ENCODE measurements at places on chromosomes 13 and 19. TPM values are rescaled to one million over a fixed set of nuclear protein-coding genes. Genes with fewer than 3 reads are reported as not detected.
A peak's percentile ranks its signal among the peaks of the same experiment; 100 is the strongest.

The CCDC70 gene
- not detected for total RNA-seq

GRCh38 chr19:37513397-37513796, 6.7 kb downstream of the ZNF793 start:
- DNase-seq, result no peak

- DNase-seq, result no peak
These were observed 3.0 kb upstream of the SLC6A16 start for GRCh38 chr19:49327878-49328544.

DNA sequence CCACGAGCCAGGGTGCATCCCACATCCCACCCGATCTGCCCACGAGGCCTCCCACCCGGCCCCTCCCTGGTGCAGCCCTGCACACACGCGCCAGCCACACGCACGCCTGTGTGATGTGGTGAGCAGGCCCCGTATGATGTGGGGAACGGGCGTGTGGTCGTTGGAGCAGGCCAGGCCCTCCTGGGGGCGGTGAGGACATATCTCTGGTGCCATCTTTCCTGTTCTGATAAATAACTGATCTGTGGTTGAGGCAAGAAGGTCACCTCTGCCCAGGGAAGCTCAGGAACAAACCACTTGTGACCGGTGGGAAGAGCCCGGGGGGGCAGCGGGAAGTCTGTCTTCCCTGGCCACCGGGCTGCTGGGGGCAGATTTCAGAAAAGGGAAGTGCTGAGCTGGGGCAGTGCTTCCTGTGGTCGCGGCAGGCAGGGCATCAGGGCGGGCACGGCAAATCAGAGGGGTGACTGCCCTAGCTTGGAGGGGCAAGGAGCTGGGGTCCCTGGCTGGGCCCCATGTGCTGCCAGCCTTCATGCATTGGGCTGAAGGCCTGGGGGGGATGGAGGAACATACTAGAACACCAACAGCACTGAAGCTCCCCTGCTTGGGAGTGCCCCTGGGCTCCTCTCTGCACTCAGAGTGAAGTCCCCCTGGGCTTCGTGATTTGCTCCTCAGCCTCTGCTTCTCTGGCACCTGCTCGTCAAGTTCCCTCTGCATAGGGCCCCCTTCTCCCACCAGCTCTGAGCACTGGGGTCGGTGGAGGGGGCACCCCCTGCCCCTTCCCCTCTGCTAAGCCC, 35.2 kb upstream of the SLC7A10 start:
- DNase-seq, result no peak

DNA sequence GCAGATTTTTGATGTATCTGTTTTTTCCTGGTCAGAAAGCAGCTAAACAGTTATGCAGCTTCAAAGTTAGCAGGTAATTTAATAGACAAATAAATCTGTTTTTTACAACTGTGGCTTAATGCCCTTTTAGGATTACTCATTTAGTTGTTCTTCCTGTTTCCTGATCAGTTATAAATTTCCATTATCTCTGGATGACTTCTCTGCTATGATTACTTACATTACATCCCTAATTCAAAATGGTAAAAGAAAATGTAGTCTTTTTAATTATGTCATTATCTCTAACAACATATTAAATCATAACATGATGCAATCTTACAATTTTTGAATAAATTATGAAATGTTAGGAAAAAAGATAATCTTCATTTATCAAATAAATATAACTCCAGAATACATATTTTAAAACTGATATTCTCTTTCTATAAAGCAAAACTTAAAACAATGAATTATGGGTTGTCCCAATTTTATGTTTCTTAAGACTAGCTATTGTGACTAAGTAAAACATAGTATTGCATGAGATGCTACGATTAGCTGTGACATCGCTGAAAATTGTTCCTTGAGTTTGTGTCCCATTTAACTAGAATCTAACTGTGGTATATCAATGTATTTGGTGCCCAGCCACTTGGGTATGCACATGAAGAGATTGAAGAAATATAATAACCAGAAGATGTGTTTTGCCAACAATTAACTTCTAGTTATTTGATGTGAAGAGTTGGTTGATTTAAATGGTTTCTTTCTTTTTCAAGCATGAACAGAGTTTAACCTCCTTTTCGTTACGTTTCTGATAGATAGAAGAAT, 605.3 kb upstream of the SPRY2 start:
- no peak for DNase-seq

DNA sequence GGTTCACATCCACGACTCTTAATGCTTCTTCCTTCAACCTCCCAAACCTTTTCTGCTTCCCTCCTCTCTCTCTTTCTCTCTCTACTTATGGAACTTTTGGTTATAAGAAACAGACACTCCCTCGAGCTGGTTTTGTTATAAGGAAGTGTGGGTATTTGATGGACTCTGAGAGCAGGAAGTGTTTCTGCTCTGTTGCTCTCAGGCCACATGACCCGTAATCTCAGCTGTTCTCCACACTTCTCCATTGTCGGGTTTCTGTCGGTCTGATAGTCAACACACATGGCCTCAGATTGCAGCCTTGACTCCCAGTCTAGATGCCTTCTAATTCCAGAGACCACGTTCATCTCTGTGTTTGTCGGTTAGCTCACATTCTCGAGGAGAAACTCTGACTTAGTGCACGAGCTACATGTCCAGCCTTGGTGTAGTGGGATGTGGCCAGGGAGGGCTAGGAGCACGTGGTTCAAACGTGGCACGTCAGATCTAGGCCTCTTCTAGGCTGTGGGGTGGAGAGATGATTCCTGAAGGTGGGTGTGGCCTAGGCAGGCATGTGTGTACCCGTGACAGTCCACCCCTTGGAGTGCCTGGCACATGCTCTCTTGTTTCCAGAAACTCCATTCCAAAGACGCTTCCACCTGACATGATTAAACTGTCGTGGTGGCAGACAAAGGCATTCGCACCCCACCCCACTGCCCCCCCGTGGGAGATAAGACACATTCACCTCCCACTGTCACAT, 26.3 kb downstream of the CNFN start:
- DNase-seq, result no peak

GRCh38 chr19:45279587-45280192, 28.6 kb downstream of the MARK4 start:
- peak; percentile 40 for DNase-seq

GRCh38 chr19:52345162-52345561, 9.1 kb downstream of the ZNF610 start:
- no peak for DNase-seq

DNA sequence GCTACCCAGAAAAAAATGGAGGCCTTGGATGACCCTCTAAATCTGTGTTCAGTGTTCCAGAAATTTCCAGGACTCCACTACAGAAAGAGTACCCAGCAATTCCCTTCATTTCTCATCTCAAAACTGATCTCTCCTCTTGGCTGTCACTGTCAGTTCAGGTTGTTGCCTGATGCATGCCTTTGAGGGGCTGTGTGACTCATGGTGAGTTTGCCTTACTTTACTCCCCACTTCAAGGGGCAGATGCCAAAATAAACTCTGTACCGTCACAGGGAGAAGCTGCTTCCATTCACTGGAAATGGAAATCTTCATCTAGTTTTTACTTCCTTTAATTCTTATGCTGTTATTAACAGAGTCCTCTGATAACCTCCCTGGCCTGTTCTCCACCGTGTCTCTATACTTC, 1075.0 kb downstream of the DIAPH3 start:
- no peak for DNase-seq

GRCh38 chr19:38691938-38692457, 44.5 kb downstream of the ACTN4 start:
- DNase-seq, result no peak

DNA sequence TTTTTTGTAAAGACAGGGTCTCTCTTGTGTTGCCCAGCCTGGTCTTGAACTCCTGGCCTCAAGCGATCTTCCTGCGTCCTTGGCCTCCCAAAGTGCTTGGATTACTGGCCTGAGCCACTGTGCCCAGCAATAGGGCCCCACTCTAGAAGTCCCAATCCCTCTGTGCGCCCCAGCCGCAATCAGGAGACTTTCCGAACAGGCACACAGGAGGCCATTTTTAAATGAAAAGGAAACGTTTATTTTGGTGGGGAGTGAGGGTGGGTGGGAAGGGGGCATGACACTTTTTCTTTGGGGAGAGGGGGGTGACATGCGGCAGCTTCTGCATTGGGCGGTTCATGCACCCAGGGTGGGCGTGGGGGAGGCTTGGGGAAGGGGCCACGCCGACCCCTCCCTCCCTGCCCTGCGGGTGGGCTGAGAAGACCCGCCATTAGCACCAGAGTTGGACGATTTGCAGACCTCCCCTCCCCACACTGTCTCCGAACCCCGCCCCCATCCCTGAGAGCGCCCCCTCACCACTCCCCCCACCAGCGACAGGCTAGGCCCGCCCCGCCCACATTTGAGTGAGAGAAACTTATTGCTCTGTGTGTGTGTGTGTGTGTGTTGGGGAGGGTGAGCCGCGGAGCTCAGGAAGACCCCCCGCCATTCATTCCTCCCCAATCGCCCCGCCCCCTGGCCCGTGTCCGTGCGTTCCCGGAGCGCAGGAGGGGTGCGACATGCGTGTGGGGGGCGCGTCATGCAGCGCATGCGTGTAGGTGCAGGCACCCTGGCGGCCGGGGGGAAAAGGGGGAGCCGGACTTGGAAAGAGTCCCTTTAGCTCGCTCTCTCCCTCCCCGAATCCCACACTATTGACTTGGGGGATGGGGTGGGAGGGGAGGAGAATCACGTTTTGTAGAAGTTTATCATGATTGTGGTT, 17.2 kb downstream of the KCNC3 start:
- no peak for DNase-seq

- DNase-seq, result no peak
These were observed 15.2 kb downstream of the COL4A2 start for GRCh38 chr13:110322126-110322827.

- no peak for DNase-seq
These were observed 43.5 kb downstream of the FCGBP start for GRCh38 chr19:39890755-39891551.

The GPR12 gene
- total RNA-seq, result not detected

DNA sequence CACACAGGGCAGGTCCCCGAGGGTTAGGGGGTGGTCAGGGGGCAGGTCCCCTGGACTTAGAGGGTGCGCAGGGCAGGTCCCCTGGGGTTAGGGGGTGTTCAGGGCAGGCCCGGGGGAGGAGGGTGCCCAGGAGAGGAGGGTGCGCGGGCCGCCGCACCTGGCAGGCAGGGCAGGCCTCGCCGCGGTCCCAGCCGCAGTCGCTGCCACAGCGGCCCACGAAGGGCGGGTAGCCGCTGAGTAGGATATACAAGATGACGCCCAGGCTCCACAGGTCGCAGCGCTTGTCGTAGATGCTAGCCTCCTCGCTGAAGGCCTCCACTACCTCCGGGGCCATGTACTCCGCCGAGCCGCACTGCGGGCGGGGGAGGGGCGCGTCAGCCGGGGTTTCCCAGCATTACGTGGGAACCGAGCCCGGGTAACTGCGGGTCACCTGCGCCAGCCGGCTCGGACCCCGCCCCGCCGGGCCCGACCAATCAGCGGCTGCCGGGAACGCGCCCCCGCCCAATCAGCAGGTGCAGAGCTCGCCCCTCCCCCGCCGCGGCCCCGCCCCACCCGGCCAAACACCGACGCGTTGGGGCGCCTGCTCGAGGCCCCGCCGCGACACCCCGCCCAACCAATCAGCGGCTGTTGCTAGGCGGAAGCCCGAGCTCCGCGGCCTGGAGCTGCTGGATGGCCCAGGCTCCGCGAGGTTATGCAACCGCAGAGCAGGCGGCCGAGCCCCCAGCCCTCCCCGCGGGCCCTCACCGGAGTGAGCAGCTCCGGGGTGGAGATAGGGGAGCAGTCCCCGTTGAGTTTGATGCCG, 9.2 kb downstream of the MKNK2 start:
- DNase-seq, result peak; percentile 99

DNA sequence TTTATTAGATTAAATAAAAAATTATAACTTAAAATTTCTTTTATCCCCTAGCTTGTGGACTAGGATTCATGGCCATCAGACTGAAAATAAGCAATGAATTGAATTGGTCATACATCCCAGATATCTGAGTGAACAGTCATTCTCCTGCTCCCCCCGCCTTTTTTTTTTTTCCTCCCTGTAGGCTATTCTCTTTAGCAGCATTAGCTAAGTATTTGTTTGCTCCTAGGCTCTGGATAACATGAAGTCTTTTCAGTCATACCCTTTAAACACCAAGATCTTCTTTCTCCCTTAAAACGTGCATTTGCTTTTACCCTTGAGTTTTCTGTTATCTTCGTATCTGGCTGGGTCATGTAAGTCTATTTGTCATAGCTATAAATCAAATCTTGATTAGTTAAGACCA, 866.7 kb upstream of the SPRY2 start:
- DNase-seq, result no peak

- DNase-seq, result no peak
These were observed 18.2 kb downstream of the ZNF507 start for GRCh38 chr19:32363632-32364031.

The ANKRD10 gene
- total RNA-seq, result 44.1 TPM

GRCh38 chr13:97549201-97549600, 115.2 kb downstream of the RAP2A start:
- DNase-seq, result no peak

The RNF225 gene
- total RNA-seq, result not detected

- DNase-seq, result no peak
These were observed 6.4 kb upstream of the CACTIN start for GRCh38 chr19:3632739-3633558.

DNA sequence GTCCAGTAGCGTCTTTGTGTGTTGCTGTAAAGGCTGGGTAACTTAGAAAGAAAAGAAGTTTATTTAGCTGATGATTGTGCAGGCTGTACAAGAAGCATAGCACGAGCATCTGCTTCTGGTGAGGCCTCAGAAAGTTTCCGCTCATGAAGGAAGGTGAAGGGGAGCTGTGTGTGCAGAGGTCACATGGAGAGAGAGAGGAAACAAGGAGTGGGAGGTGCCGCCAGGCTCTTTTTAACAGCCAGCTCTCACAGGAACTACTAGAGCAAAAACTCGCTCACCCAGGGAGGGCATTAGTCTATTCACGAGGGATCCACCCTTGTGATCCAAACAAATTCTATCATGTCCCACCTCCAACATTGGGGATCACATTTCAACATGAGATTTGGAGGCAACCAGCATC, 99.8 kb downstream of the GPR12 start:
- no peak for DNase-seq

- no peak for DNase-seq
These were observed 28.7 kb upstream of the AMER2 start for GRCh38 chr13:25200783-25201182.

DNA sequence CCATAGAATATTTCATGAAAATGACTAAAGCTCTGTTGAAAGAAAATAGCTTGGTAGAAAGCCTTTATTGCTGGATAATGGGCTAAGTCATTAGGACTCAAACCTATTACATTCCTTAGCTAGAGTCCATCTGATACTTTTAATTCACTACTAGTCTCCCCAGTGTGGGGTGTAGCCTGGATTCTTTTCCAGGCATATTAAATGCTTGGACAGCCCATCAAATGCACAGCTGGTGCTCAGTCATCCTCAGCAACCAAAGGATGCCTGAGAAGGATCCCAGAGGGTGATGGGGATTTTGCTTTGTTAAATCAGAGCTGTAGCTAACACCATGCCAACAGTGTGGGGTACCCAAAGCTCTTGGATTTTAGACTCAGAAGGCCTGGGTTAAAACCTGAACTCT, 153.5 kb downstream of the DLEU7 start:
- DNase-seq, result no peak

The PABPC3 gene
- total RNA-seq, result under 0.01 TPM

GRCh38 chr13:109387471-109387870, 398.9 kb downstream of the IRS2 start:
- no peak for DNase-seq

The PSG11 gene
- total RNA-seq, result not detected
